Activated CD4-positive, alpha-beta T cell treated with anti-CD3 and anti-CD28 coated beads, Interleukin-2, amount 50 U/mL, for 4 hours (primary cell): ENCODE measurements at places on chromosomes 4 and X.

DNA sequence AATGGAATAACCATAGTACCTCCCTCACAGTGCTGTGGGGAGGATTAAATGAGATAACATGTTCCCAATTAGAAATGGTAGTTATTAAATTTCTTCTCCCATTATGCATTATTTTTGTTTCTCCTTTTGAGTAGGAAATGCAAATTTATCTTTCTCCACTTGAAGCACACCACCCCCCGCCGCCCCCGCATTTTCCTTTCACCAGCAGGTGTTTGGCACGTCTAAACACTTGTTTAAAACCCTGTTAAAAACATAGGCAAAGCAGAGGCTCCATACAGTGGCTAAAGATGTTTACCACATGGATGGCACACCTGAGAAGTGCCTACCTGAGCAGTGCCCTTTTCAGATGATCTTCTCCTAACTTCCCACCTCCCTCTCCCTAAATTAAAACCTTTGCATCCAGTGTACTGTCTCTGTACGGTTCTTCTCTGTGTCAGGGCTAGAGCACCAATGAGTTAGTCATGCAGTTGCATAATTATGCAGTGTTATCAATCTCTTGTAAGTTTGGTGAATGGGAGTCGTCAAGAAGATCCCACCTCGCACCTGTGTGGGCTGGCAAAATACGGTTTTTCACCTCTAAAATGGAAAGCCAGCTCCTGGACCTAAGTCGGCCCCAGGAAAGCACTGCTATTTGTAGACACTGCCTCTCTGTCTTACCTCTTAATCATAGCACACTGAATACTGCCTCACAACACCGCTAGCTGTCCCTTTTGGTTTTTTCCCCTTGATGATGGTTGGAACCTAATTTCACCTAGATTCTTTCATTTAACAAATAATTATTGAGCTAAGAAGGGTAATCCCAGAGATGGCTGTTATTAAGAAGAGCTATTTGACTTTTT, 122.0 kb downstream of the CT47B1 start:
- DNase-seq = peak; percentile 16

- no peak for DNase-seq
Observed at GRCh38 chrX:9646471-9647224, 119.0 kb downstream of the GPR143 start.

DNA sequence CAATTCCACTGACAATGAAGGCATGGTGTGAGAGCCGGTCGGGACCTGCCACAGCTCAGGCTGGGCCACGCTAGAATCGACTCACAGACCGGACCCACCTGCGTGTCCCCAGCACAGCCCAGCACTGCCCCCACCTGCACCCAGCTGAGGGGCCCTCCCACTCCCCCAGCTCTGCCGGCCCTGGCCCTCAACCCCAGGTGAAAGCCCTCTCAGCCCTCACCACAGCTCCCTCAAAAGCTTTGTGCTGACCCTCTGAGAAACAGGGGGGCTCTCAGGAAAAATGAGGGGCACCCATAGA, 25.1 kb downstream of the GAK start:
- DNase-seq = no peak

DNA sequence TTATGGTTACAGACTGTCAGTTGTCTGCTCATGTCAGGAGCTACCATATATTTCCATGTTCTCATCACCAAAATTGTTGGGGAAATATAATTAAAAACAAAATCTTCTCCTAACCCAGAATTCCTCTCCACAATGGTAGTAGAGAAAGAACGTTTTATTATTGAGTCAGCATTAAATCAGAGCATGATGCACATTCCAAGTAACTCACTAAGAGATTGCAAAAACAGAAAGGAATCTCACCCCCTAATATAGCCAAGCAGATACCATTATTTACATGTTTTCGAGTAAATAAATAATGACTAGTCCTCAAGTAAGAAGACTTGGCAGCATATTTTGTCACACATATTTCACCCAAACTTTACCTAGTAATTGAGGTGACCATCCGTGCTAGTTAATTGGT, 36.2 kb upstream of the ARHGEF6 start:
- no peak for DNase-seq

DNA sequence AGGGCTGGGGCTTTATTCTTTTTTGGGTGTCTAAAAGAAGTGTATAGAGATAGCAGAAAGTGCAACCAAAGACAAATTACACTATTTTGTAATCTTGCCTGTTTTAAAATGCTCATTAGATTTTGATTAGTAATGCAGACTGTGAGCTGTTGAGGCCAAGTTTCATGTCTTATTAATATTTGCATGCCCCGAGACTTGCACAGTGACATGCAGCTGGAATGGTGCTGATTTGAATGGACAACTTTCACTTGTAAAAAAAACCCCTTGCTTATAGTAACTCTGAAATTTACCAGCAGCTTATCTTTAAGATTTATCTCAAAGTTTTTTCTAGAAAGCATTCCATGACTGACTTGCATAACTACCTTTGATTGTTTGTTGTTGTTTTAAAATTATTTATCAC, 835.1 kb upstream of the IGFBP7 start:
- DNase-seq = no peak

- no peak for DNase-seq
Observed at GRCh38 chrX:121052122-121052521, 4.7 kb downstream of the GLUD2 start.

- DNase-seq = no peak
Observed at GRCh38 chrX:53049127-53049517, 533 bp downstream of the GPR173 start.

GRCh38 chrX:132955690-132956089, 2.7 kb downstream of the HS6ST2 start:
- DNase-seq = no peak

- DNase-seq = no peak
Observed at GRCh38 chr4:181216501-181216900, 1026.7 kb upstream of the TENM3 start.

GRCh38 chr4:164977243-164978164, at the start of gene TRIM61:
TSS of gene TRIM61 (minus strand) at chr4:164977657. CDS start at chr4:164970002, 7,655 bp downstream.
- DNase-seq = peak; percentile 10

DNA sequence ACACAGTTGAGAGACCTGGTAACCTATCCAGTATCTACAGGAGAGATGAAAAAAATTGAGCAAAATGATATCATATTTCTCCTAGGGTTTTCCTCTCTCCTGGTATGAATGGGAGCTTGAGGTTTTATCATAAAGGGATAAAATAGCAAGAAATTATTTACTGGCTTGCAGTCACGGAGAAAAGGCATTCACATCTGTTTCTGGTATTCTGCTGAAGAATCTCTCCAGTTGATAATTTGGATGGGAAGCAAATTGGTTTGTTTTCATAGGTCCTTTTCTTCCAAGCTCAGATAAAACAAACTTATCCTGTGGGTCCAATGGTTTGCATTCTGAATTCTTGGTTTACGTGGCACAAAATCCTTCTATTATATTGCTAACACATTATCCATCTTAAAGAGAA, 83.1 kb upstream of the GYPA start:
- DNase-seq = no peak

DNA sequence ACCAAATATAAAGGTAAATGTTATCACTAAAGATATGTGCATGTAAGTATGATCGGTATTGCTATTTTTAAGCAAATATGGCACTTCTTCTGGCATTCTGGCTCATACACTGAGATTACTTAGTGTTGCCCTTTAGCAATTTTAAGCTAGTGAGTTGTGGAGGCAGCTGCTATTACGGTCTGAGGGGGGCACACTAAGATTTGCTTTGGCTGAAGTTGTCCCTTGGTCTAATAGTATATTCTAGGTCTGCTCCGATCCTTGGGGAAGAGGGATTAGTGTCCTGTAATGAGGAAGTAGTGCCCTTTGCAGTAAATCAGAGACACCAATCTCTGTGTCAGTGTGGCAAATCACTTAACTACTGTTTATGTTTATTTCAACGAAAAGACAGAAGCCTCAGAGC, 196.5 kb upstream of the FTHL17 start:
- DNase-seq = no peak

DNA sequence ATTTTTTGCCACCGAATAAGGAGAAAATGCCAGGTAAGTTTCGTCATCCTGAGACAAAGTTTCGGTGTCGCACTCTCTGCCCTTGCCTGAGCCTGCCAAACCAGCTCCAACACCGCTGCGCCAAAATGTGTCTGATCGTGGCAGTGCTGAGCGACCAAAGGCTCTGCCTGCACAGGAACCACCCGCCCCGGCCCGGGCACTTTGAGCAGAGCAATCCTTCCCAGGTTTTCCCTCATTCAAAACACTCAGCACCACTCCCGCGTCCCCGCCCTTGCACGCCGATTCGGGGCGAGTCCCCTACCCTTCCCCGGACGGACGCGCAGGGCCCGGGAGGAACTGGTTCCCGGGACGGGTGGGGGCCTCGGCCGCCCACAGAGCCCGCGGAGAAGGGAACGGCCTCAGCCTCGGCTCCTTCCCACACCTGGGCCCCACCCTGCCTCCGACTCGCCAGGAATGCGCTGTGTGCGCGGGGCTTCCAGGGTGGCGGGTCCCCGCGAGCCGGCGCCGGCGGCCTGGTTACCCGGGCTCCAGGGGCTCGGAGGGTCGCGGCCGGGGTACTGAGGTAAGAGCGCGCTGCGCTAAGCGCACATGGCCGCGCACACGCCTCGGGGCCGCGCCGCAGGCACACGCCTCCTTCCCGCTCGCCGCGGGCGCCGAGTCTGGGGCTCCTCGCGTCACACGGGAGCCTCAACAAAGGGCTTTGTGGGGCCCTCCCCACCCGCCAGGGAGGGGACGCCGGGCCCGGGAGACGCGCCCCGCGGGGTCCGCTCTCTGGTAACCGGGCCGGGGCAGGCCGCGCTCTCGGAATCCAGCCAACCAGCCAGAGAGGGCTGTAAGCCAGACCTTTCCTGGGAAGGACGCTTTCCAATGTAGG, at the start of gene C4orf36:
Gene C4orf36 (minus strand): TSS at position 661 of the 874 bp plus-strand sequence. CDS start 902 bp downstream, outside the sequence.
- no peak for DNase-seq

GRCh38 chr4:60019180-60019579, 1180.9 kb upstream of the ADGRL3 start:
- DNase-seq = no peak

GRCh38 chrX:136754651-136755050, 26.1 kb downstream of the ARHGEF6 start:
- DNase-seq = no peak

DNA sequence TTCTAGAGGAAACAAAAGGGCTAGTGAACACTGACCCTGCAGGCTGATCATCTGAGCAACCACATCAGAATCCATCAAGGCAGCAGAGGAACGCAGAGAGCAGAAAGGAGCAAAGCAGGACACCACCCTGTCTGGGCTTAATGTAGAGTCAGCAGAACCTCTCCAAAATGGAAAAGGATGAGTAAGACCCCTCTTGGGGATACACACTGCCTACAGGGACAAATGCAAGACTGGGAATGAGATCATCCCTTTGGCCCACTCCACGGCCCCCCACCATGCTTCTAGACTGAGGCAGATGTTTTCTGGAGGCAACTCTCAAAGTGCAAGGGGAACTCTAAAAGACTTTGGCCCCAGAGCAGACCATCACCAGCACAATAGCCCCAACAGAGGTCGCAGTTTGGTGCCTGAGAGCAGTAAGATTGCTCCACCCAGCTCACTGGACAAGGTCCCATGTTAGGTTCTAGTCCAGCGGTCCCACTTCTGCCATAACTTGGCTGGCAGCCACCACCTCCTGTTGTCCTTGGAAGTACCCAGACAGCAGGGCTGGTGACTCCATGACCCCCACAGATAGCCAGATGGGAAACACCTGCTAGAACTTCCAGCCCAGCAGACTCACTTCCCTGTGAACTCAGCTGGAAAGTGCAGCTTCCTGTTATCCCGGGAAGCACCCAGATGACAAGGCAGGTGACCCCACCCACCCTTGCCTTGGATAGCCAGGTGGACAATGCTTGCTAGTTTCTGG, 372.7 kb downstream of the INPP4B start:
- DNase-seq = no peak

DNA sequence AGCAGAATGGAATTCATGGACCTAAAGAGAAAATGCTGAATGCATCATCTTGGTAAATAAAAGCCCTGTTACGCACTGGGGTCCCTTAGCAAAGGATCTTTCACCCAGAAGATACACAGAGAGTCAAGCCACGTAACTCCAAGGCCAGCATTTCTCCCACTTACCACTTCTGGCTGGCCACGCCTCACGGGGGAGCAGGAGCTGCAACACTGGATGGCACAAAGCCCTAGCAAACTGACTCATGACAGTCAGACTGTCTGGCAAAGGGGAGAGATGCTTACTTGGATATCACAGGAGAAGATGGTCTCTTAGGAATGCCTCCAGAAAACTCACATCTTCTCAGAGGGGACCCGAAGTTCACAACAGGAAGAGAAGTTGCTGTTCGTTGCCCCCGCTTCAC, 51.4 kb upstream of the BCLAF3 start:
- no peak for DNase-seq

DNA sequence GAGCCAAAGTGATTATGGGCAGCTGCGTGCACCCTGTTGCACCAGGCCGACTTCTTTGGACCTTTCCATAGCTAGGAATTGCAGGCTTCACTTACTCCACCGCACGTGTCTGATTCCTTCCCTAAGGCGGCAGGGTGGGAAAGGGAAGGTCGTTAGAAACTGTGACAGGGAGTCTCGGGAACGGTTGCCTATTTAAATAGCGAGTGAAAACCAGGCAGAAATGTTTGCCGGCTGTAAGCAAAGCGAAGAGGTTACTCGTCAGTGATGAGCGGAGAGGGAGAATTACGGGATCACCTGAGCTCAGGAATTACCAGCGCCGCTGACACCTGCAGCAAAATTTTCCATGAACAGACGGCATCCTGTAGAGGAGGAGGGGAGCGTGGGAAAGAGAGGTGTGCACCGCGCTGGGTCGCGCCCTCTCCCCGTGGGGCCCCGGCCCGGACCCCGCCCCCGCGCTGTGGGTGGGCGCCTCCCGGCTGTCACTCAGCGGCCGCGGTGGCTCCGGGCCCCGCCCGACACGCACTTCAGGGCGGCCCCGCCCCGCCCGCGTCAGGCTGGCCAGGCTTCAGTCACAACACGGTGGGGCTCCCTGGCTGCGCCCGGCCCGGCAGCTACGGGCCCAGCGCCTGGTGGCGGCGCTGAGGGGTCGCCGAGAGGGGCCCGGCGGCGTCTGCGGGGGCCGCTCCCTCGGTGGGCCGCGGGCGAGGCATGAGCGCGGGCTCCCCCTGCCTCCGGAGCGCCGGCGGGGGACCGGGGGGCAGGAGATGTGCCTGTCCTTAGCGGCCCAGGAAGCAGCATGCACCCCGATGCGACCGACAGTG, at the start of gene SNX25:
Gene SNX25 (plus strand): TSS at position 568 of the 821 bp plus-strand sequence. CDS start 229 bp downstream, at position 797.
- peak; percentile 83 for DNase-seq

DNA sequence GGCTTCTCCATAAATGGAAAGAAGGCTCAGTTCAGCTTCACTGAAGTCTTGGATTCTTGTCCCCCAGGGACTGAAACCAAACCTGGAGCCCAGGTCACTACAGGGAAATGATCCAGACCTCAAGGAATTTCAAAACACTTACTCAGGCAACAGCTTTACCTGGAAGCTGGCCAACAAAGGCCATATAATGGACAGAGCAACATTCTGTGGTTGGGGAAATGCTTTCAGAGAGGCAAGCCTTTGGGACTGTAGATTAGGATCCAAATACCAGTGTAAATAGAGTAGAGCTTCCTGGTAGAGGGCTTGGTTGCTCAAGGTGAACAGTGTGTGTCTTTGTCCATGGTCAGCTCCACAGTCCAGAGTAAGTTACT, 57.0 kb upstream of the PROM1 start:
- no peak for DNase-seq

GRCh38 chr4:35802644-35803043, 441.7 kb downstream of the ARAP2 start:
- no peak for DNase-seq
